ENCODE measurements at places on chromosomes 7 and 10.
A peak's percentile ranks its signal among the peaks of the same experiment; 100 is the strongest.

DNA sequence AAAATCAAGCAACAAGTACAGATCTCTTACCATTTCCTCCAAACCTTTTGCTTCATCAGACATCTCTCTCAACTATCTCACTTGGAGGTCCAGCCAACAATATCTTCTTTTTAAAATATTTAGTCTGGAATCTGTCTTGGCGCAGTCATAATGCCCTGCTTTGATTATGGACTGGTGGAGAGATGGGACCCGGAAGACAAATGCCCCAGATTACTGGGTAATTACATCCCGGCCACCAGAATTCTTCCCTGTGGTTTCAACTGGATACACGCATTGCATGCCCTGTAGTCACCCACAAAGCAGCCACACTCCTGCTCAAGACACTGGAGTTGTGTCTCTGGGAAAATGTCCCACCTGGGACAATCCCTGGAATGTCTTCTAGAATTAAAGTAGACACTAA lies 65.5 kb downstream of the BPGM start:
- DNase-seq, result no peak

DNA sequence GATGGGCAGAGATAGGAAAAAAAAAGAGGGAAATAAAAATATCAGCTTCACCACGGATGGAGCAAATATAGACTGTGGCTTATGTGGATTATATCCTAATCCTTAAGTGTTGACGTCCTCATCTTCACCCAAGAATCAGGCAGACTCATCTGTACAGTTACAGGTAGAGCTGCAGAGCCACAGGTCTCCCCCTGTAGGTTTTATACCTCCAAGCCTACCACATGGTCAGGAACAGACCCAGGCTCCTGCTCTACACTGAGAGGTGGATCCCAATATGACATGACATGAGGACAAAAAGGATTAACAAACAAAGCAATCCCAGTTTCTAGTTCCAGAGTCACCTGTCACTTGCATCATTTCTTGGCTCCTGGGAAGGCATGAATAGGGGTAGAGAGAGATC lies 400.8 kb downstream of the SEMA3D start:
- DNase-seq, result no peak

- DNase-seq, result no peak
Observed at GRCh38 chr7:19552576-19552975, 156.3 kb downstream of the POLR1F start.

GRCh38 chr10:98038288-98038687 lies 7.9 kb upstream of the CRTAC1 start:
- DNase-seq, result no peak

DNA sequence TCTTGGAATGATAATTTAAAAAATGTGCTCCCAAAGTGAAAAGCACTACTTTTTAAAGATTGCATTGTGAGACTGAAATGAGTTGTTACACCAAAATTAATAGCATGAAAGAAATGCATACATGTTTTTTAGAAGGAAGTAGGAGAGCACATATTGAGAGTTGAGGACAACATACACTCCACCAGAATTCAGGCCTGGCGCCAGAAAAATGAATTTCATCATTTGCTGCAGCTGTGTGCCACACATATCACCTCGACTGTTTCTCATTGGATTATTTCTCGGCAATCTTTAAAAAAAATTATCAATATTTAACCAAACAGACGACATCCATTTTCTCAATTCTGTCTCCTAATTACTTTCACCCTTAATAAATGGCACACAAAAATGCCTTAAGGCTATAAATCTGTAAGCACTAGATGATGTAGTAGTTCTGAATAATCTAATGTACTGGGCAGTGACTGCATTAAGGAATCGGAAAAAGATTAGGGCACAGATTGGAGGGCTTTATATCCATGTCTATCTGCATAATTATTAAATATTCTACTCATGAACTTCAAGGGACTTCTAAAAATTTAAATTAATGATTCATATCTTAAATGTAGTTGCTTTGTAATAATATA lies 590.4 kb downstream of the NXPH1 start:
- DNase-seq, result no peak

DNA sequence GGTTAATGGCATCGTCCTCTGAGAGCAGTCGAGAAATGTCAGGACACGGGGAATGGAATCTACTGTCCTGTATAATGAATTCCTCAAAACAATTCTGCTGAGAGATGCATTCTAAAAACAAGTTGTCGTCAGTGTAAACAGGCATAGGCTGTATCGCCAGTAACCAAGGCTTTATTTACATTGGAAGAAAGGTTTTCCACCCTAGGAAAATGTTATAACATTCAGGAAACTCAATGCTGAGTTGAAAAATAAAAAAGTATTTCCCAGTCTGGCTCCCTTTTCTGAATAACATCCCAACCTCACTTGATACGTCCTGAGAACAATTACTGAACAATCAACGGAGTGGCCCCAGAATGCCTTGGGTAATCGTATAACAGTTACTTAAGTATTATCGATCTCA lies 79.6 kb upstream of the UCN3 start:
- no peak for DNase-seq

DNA sequence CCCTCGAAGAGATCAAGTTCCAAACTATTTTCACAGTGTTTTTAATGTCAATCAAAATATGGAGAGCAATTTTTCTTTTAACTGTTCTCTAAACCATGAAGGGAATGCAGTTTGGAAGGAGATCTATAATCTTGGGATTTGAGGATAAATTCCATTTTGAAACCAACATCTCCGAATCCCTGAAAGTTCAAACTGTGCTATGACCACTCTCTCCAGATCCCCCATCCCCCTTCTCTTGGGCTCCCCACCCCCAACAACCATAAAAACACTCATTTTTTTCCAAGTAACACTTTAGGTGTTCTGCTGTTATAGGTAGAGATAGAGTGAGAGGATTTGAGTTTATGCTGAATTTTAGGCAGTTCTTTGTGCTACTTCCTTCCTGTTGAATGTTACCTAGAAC lies 1.7 kb downstream of the CALD1 start:
- no peak for DNase-seq

DNA sequence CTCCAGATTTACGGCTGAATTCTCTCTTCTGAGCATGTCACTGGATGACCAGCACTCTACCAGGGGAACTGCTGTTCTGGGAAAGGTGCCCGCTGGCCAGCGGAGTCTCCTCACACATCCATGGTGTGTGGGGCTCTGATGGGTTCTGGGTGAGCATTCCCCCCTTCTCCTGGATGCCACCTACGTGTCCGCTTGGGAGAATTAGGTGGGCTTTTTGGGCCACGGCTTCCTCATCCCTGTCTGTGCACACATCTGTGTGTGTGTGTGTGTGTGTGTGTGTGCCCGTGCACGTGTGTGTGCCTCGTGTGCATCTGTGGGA lies 163.0 kb downstream of the DNAJB6 start:
- DNase-seq, result no peak

GRCh38 chr10:96850825-96851224 lies 18.7 kb downstream of the LCOR start:
- DNase-seq, result no peak

DNA sequence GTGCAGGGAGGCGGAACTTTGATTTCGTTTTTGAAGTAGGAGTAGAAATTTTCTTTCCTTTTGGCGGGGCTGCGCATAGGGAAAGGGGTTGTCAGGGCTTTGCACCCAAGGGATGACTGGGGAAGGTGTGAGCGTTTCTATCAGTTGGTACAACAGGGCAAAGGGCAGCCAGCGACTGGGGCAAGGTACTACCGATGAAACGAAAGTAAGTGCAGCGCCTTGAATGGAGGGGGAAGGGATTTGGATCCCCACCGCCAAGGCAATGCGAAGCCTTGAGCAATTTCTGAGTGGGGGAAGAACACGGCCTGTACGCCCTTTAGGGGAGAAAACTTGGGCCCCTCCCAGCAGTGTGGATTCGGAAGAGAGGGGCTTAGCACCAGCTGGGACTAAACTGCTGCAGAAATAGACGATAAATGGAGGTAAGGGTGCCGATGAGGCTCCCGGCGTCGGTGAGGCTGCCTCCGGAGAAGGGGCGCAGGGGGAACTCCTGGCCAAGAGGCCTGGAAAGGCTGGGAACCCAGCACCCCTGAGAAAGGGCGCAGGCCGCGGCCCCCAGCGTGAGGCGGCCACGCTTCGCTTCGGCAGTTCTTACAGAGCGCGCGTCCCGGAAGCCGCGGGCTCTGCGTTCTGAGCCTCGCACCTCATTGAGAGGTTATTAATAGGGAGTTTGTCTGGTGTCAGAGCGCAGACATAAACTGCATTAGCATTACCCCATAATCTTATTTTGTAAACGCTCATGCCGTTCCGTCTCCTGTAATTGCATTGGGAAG lies 10.0 kb upstream of the TLX1 start:
- peak; percentile 45 for DNase-seq

DNA sequence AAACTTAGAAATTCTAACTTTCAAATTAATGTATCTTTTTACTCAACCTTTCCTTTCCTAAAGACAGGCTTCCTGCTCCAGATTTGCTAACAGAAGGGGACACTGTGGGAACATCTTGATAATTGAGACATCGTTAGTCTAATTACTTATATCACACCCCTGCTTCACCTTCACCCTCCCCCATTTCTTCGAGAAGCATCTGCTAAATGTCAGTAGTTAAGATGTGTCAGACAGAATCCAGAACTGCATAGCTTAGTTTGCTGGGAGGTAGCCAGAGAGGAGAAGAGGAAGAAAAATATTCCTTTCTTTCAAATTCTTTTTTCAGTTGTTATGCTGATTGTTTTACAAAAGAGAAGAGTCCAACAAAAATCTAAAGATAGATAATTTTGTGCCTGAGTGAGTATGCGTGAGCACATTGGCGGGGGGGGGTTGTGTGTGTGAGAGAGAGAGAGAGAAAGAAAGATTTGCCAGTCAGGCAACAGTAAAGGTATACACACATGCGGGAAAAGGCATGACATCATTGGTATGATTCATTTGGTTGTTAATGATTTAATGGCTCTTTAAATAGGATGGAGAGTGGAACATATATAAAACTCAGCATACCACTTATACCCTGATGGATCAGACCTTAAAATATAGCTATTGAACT lies 192.4 kb downstream of the PTN start:
- DNase-seq, result no peak

- DNase-seq, result no peak
Observed at GRCh38 chr7:50513166-50513871, 51.9 kb downstream of the DDC start.
